ENCODE measurements at places on chromosomes 3 and 15.

- DNase-seq = no peak
These were observed 5.3 kb upstream of the CSNK1G1 start for GRCh38 chr15:64361259-64361658.

DNA sequence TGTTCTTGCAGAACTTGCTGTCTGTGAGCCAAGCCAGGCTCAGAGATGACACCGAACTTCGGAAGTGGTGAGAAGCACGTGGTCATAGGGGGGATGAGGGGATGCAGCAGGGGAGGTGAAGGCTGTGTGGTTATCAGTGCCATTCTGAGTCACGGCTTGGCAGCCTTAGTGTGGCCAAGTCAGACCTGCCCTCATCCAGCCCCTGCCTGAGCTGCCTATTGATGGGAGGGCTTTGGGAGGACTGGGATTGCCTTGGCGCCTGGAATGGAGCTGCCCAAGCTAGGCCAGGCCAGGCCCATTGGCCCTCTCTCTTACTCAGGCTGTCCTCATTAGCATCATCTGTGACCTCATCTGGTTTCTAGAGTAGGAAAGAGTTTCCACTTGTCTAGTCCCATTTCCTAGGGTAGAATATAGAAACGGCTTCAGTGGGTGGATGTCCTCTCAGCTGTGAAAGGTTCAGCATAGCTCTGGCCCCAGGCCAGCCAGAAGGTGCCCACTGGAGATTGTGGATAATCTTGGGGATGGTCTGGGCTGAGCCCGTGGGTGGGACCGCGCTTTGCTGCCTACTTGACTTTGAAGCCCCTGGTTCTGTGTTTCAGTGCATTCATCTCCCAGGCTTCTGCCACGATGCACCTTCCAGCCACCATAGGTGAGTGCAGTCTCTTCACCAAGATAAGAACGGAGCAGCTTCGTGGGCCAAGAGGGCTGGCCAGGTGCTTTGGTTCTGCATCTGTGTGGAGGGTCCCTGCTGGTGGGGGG lies 7.2 kb downstream of the FAH start:
- no peak for DNase-seq

DNA sequence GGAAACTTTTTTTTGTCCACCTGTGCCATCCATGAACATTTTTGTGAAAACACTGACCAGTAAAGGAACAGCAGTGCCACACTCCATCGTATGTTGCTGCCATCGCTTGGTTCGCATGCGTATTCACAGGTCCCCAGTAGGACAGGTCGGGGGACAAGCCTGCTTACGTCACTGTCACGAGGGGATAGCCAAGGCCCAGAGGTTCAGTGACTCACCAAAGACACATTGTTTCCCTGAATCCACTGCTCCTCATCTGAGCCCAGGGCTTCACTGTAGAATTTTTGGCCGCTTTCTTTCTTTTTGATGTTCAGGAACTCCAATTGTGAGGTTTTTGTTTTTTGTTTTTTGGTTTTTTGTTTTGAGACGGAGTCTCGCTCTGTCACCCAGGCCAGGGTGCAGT lies 5.9 kb downstream of the ADPRH start:
- no peak for DNase-seq

- no peak for DNase-seq
These were observed 62.2 kb downstream of the TCAIM start for GRCh38 chr3:44400771-44401170.

DNA sequence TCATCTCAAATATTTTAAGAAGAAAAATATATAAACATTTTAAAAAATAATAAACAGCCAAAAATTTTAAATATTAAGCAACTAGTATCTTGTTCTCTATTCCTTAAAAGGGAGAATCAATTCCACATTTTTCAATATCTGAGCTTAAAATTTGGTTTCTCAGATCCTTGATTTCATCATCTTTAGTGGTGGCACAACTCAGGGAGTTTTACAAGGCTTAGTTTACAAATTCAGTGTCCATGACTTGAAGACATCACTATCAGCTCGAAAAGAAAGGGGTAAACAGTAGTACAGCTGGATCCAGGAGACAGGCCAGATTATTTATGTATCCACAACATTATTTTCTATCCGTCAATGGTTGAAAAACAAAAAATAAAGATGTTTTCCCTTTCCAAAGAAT lies 11.6 kb downstream of the IGF2BP2 start:
- no peak for DNase-seq

DNA sequence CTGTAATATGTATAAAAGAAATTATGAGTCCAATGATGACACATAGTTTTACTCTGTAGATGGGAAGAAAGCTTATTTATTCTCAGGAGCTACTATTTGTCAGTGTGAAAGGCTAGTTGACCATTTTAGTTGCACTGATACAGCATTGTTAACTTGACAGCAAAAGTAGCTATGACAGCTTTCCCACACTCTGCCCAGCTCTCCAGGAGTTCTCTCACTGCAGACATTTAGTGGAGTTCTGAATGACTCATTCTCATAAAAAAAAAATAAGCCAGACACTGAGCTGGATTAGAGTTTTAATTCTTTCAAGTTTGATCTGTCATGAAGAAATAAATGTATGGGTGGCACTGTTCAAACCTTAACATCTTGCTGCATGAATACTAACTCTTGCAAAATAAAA lies 77.2 kb upstream of the CFAP20DC start:
- DNase-seq = no peak

DNA sequence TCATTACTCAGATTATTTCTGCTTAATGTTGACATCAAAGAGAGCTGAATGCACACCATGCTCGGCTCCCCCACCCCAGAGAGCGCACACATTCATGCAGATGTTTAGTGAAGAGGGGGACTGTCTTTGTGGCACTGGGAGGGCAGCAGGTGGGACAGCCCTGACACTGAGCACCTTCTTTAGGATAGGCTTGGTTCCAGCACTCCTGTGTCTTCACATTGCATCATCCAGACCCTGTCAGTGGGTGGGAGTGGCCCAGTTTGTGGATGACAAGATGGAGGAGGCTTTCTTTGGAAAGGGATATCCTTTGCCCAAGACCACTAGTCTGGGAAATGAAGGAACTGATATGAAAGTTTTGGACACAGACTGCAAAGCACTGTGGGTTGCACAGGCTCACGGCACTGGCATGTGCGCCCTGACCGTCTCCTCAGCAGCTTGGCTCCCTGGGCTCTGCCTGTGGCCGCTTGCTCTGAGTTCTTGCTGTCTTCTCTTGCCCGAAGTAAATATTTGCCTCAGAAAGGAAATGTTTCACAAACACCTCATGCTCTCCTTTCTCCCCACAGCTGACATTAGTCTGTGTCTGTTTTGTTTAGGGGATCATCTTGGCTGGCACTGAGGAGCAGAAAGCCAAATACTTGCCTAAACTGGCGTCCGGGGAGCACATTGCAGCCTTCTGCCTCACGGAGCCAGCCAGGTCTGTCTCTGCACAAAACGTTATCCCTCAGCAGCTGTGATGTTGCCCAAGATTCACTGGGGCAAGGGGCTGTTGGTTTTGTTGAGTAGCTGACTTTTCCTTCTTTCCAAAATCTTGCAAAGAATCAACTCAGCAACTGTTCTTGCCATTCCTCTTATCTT lies 16.6 kb downstream of the ACAD9 start:
- DNase-seq = no peak

GRCh38 chr3:36677331-36678007 lies 86.9 kb downstream of the DCLK3 start:
- peak; percentile 27 for DNase-seq

GRCh38 chr15:71202712-71203111 lies 87.4 kb downstream of the THSD4 start:
- no peak for DNase-seq

DNA sequence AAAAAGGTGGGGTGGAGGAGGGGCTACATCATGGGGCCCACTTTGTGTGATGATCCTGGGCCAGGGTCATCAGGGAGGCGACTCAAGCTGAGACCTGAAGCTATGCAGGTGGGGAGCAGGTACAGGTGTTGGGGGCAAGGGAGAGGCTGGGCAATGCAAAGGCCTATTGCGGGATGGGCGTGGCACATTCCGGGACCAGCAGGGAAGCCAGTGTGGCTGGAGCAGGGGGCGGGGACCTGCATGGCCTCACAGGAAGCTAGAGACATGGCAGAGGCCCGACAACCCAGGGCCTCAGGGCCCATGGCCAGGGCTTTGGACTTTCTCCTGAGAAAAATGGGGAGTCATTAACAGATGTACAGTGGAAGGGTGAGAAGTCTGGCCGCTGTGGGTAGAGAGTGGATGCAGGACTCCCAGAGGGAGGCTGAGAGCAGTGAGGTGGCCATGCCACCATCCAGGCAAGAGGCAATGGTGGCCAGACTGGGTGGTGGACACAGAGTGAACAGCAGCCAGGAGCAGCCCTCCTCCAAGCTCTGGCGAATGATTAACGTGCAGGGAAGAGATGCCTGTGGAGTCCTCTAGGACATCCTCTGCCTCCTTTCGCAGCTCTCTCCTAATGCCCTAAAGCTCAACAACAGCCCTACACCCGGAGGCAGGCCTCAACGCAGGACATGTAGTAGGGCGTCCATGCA lies 122.6 kb upstream of the ATP2B2 start:
- no peak for DNase-seq

GRCh38 chr3:57917601-57918000 lies 90.6 kb upstream of the FLNB start:
- DNase-seq = no peak

GRCh38 chr3:12234192-12234591 lies 54.7 kb upstream of the PPARG start:
- DNase-seq = no peak

- DNase-seq = no peak
These were observed 66.0 kb downstream of the PLD1 start for GRCh38 chr3:171744158-171744741.

DNA sequence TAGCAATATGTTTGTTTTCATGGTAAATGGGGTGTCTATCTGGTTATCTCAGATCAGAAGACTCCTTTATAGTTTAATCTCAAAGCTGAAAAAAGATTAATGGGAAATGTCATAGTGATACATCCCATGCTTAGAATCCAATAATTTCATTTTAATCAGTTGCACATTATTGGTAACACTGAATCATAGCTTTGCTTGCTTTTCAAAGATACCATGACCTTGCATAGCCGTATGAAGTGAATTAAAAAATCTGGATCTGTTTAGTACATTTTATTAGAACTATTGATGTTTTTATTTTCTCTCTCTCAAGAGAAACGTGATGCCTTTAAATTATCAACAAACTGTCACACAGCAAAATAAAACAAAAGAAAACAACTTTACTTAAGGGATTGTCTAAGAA lies 506.7 kb upstream of the SGO1 start:
- DNase-seq = no peak

DNA sequence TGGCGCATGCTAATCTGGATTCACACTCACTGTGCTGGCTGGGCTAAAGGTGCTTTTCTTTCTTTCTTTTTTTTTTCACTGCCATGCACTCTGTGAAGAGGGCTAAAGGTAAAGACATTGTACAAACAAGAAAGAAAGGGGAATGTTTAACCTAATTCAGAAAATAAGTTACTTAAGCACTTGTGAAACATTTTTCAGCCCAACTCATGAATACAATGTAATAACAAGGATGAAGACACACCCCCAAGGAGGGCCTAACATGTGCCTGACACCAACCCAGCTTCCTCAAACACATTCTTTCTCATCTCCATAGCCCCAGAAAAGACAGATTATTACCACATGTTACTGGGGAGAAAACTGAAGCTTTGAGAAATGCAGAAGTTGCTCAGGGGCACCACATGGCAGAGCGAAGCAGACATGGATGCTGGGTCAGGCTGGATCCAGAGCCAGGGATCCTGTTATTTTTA lies 5.7 kb downstream of the STIMATE start:
- DNase-seq = no peak

- no peak for DNase-seq
These were observed 63.5 kb upstream of the ETV5 start for GRCh38 chr3:186172353-186172752.

GRCh38 chr3:160447544-160447943 lies 2.0 kb downstream of the TRIM59 start:
- DNase-seq = no peak

- no peak for DNase-seq
These were observed 299.8 kb upstream of the DNAJC19 start for GRCh38 chr3:181289306-181289705.

- DNase-seq = no peak
These were observed 123.0 kb downstream of the VGLL3 start for GRCh38 chr3:86867982-86868381.

DNA sequence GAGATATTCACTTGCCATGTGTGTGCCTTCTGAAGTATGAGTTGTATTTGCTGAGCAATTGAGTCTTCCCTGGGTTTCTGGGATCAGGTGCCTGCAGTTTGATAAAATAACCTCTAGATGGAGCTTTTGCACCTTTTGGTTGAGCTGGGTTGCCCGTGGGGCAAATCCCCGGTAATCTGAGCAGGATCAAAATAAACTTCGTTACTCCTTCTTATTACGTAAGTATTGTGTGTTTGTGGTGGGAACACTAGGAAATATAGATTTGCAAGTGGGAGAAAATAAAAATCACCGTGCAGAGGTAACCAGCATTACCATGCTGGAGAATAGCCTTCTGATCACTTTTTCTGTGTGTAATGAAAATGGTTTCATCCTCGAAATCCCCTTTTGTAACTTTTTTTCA lies 277.4 kb upstream of the NR2E3 start:
- DNase-seq = no peak

DNA sequence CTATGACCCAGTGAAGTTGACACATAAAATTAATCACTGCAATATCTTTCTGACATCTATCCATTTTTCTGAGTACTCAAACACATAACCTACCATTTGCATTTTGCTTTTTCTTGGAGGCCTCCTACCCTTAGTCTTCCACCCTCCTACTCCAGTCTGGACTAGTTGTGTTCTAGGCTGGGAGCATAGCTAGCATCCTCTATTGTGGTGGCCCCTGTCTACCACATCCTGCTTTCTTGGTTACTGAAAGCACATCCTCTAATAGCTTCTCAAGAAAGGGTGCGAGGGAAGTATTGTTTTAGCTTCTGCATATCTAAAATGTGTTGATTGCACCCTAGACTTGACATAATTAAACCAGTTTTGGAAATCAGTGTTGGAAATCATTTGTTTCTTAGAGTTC lies 176.5 kb downstream of the THSD4 start:
- no peak for DNase-seq

DNA sequence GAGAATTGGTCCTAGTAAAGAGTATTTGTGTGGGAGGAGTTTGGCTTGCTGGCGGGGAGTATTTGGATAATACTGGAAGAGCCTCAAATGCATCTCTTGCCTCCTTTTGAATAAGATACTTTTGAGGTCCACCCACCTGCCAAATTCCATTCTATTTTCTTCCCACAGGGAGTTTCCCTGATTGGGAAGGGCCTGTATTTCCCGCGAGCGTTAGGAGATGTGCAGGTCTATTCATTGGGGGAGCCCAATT lies 406 bp upstream of the RASA2 start:
- no peak for DNase-seq

DNA sequence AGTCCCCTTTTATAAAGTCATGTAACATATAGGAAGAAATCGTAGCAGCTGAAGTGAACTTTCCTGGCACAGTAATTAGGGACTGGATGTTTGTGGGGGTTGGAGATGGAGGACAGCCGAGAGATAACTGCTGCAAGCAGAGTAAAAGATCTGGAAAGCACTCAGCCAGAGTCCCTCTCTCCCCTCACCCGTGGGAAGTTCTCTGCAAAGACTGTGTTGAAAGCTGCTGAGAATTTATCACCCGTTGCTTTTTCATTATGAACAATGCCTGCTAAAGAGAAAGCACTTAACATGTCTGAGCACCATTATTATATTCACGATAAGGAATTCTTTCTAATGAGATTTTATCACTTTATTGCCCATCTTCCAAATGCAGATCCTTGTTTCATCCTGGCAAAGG lies 248.8 kb downstream of the SHOX2 start:
- DNase-seq = no peak

GRCh38 chr15:73800662-73801345 lies 47.7 kb upstream of the INSYN1 start:
- DNase-seq = no peak
